ENCODE measurements at places on chromosomes 5 and 9.

DNA sequence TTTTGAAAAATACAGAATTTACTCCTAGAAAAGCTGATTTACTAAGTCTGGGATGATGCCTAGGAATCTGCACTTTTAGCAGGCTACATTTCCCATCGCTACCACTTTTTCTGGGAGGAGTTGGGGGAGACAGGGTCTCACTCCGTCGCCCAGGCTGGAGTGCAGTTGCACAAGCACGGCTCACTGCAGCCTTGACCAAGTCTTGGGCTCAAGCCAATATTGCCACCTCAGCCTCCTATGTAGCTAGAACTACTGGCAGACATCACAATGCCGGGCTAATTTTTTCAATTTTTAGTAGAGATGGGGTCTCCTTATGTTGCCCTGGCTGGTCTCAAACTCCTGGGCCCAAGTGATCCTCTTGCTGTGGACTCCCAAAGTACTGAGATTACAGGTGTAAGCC is 85.9 kb downstream of the NR6A1 start:
- DNase-seq = no peak

DNA sequence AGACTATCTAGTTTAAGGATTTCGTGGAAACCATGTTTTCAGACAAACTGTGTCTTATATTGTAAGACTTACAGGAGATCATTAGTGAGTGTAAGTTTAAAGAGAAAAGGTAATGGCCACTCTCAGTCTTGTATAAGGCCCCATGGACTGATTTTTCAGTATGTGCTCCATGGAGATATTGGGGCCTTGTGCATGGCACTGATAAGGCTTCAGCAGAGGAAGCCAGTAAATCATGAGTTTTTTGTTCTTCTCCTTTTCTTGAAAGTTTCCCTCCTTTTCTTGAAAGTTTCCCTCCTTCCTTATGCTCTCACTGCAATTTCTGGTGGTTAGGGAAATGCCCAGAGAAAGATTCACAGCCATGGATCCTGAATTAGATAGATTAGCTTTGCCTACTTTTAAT is 471.3 kb downstream of the LRRC70 start:
- no peak for DNase-seq

- no peak for DNase-seq
These were observed 895.5 kb upstream of the DMAC1 start for GRCh38 chr9:8694983-8695588.

DNA sequence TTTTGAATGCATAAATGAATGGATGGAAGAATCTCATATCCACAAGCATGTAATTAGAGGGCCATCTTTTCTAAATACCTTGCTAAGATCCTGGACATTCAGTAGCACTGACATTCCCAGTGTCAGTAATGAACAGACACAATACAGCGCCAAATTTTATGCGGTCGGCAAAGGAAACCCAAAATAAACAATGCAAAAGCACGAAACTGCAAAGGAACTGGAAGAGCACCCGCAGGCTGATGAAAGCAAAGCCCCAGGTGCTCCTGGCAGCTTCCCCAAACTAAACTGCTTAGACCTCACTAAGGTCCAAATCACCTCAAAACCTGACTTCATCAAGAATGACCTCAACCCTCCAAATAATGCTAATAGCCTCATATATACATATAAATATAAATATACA is 102.0 kb downstream of the GPR21 start:
- DNase-seq = no peak

All from kidney (tissue), 22 donors.